ENCODE measurements at places on chromosomes 11 and 22.
A peak's percentile ranks its signal among the peaks of the same experiment; 100 is the strongest.

DNA sequence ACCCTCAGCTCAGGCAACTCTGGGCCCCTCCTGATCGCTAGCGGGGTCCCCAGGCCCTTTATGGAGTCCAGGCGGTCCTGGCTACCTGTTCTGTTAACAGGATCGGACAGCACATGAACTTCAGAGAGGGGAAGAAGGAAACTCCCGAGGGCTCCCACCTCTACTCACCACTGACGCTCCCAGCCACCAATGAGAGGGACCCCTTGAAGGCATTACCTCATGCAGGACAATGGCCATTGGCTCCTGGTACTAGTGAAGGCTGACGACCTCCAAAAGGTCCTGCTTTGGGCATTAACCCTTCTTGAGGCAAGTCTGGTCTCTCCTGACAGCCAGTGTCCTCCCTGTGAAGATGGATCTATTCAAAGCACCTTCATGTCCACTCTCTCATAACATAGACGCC, 71.5 kb upstream of the LMO1 start:
- no peak for DNase-seq

DNA sequence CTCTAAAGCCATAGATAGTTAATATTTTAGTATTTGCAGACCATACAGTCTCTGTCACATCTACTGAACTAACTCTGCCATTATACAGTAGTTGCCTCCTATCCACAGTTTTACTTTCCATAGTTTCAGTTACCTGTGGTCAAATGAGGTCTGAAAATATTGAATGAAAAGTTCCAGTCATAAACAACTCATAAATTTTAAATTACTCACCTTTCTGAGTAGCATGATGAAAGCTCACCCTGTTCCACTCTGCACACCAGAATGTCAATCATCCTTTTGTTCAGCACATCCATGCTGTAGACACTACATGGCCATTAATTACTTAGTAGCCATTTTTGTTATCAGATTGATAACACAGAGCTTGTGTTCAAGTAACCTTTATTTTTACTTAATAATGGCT, 51.7 kb upstream of the ME3 start:
- DNase-seq = no peak

- no peak for DNase-seq
Measured at GRCh38 chr11:72327606-72328005, 83.6 kb upstream of the PHOX2A start.

DNA sequence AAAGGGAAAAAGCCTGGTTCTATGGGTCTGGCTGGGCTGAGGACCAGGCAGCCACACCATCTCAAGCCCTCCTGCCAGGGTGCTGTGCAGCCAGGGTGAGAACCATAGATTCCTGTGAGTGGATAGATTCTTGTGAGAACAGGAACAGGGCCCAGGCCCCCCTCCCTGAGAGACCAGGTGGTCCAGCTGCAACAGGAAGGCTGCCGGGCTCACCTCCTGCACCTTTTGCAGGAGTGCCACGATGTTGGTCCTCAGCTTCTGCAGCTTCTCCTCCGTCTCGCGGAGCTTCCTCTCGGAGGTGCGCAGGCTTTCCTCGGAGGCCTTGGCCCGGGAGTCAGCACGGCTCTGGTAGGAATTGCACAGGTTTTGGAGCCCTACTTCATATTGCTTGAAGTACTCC, 40.8 kb downstream of the MORC2 start:
- DNase-seq = no peak

GRCh38 chr22:37176464-37177061, 11.5 kb downstream of the C1QTNF6 start:
- peak; percentile 95 for DNase-seq

DNA sequence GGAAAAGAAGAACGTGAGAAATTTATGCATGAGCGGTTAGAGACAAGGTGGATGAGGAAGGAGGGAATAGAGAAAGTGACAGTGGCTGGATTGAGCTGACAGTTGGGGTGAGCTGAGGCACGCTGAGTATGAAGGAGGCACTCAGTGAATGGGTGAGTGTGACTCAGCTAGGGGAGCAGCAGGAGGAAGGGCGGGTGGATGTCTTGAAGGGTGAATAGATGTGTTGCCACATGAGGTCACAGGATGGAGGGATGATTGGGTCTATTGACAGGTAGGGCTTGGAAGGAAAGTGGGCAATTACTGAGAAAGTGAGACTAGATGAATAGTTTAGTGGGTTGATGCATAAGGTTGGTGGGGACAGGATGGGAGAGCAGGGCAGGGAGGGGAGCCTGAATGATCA, 8.0 kb downstream of the IFITM10 start:
- DNase-seq = no peak

DNA sequence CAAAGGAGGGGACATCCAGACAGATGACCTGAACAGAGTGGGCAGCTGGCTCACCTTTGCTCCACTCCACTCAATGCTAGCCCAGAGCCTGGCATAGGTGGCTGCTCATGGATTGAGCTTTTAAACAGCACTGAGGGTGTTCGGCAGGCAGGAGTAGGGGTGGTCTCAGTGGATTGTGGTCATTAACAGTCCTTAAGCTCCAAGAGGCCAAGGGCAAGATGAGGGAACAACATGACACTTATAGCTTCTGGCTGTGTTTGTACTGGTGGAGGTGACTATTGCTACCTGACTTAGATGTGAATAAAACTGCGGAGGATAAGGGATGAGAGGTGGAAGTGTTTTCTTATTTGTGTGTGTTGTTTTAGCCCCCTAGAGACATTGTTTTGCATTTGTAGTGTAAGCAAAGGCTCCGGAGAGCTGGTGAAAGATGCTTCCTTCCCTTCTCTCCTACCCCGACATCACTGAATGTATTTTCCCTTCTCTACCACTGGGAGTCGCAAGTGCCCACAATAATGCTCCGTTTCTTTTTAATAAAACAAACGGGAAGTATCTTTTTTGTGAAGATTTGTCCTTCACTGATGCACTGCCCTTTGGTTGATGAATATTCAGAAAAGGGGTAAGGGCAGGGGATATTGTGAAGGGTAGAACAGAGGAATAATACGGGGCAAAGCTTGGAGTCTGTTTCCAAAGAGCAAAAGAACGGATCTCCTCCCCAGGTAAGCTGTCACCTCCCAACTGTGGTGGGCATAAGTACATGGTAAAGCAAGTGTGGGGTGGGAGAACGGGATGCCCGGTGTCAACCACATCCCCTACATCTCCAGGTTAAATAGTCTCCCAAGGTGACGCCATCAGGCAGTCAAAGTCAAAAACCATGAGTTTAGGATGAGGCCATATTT, 27.5 kb upstream of the MTNR1B start:
- DNase-seq = peak; percentile 62

DNA sequence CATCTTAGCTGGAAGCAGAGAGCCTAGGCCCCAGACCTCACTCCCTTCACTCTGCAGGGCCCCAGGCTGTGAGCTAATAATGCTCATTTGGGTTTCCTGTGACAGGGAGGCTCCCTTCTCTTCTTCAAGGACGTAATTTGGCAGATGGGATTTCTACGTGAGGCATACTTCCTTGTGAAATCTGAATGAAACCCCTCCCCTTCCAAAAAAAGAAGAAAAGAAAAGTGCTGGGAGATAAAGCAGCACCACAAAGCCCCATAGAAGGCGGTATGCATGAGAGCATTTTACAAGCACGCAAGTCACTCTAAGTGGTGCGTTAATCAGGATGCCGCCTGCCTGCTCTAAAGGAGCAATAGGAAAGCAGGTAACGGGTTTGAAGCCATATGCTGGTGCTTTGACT, 5.7 kb downstream of the P2RX3 start:
- no peak for DNase-seq

DNA sequence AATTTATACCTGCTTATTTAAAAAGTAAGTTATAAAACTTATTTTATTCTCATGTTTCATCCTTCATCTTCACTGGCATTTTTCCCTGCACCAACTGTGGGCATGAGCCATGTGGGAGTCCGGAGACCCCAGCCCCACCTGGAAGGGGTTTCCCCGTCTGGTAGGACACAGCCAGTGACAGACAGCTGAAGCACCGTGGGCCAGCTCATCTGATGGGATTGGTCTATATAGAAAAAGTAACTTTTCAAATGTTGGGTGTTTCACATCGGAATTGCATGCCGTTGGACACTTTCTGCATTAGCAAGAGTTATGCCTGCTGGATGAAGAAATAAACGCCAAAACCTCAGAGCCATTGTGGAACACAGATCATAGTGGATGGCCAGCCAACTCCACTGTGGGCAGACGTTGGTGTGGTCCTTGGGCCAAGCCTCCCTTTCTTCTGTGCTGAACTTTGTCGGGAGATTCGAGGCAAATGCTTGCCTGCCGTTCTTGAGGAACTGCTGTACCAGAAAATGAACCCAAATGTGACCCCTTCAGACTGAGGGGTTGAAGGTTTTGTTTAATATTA, 1329.3 kb downstream of the TBC1D22A start:
- no peak for DNase-seq

- no peak for DNase-seq
Measured at GRCh38 chr11:61728066-61728939, 24.1 kb upstream of the MYRF start.

DNA sequence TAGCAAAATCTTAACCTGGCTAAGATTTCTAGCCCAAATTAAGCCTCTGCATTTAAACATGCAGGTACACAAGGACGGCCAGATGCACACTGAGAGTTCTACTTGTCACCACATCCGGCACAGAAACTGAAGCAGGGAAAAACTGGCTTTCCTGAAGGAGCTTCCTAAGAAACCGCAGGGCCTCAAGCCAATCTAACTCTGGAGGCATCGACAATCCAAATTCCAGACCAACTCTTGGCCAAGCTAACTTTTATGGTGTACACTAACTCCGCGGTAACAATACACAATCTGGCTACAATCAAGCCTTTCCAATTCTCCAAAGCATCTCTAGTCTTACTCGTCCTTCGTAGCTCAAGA, 1.2 kb downstream of the MSANTD2 start:
- DNase-seq = peak; percentile 4

- DNase-seq = no peak
Measured at GRCh38 chr11:87894961-87895360, 280.3 kb downstream of the RAB38 start.

DNA sequence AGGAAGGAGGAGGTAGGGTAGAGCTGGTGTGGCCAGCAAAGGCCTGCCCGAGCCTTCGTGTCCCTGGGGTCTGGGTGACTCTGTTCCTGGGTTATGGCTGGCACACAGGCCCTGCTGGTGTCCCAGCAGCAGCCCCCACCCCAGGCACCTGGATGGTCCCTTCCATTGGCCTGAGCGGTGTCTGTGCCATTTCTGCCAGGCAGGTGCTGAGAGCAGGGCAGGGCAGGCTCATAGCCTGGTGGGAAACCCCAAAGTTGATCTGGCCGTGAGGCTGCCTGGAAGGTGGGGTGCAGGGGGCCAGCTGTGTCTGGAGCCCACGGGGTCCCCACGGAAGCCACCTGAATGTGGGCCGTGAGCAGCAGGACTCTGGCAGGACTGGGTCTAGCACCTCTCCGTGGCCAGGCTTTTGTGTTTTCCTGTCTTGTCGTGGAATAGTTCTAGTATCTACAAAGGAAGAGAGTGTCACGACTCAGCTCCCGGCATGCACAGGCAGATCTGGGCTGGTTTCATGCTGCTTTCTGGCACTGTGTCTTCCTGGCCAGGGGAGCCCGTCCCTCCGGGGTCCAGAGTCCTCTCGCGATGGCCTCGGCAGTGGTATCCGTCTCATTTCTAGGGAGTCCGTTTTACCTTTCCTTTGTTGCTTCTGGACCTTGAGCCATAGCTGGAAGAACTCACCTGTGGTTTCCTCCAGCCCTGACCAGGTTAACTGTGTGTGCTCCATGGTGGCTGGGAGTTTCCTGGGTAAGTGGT, 83.7 kb downstream of the KCNQ1 start:
- no peak for DNase-seq

- no peak for DNase-seq
Measured at GRCh38 chr22:19961868-19962245, 20.2 kb upstream of the TXNRD2 start.

DNA sequence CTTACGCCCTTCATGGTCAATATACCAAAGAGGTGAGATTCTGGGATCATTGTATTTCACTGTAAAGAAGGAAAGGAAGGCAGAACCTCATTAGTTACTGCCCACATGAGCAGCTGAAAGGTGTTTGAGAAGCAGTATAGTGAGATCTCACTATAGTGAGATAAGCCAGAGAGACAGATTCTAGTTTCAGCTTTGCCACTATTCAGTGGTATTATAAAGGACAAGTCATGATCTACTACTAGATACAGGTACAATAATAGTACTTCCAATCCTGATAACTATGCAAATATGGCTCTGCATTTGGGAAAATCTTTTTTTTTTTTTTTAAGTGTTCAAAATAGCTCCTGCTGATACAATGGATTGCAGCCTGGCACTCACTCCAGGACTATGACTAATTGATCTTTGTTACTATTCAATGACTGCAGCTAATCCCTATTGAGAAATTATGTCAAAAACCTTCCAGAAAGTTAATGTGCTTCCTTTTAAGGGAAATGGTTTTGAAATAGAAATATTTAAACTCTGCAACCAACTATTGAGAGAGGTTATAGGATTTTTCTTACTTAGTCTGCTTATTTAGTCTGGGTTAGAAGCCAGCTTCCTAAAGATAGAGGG, 8.3 kb upstream of the DLAT start:
- peak; percentile 34 for DNase-seq

DNA sequence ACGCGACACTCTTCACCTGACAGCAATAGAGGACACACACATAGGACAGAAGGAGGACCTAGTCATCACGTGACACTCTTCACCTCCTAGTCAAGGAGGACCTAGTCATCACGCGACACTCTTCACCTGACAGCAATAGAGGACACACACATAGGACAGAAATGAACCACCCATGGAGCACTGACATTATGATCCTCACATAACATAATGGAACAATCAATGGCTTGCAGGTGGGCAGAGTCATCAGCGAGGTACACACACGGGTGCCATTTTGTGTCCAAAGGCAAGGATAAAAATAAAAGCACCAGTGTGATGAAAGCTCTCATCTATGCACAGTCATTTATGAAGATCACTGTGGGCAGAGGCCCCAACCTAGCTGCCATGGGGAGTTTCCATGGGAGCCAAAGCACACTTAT, 354.7 kb downstream of the LARGE1 start:
- DNase-seq = no peak

- no peak for DNase-seq
Measured at GRCh38 chr11:80722629-80723028, 1281.8 kb upstream of the TENM4 start.

DNA sequence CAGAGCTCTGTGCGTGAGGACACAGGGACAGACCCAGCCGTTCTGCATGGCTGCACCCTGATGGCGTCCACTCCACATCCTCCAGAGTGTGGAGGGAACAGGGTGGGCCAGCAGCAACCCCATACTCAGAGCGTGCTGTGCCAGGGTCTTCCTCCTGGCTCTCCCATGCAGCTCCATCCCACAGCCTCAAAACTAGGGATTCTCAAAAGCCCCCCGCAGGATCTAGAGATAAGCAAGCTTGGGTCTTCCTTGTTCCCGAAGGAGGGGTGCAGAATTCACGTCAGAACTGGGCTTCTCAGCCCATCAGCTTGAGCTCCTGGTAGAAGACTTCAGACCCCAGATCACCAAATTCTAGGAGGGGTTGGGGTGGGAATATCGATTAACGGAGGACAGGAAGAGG, 858.8 kb downstream of the TBC1D22A start:
- DNase-seq = no peak

DNA sequence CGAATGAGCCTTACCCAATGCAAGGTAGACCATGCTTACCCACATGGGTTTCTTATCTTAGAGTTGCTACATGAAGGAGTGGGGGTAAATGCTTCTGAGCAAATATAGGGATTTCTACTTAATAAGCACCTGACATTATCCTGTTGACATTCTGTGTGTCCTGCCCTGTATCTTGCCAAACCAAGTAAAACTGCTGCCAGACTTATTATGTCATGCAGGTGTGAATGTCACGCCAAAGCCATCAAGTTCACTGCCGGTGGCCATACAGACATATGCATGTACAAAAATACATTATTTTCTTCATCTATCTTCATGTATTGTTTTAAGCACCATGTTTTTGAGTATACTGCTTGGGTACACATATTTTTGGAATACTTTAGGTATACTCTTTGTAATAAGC, 70.2 kb downstream of the NOX4 start:
- DNase-seq = peak; percentile 37

GRCh38 chr11:32817852-32818183, 11.9 kb upstream of the PRRG4 start:
- DNase-seq = no peak

Data from lung microvascular endothelial cell (primary cell).